A549 treated with RU486 at 1 μM for 4 hours (cell line): ENCODE measurements at places on chromosomes 6 and 20. TPM values are rescaled to one million over a fixed set of nuclear protein-coding genes. Genes with fewer than 3 reads are reported as not detected.

The SPATA25 gene
- 0.23 to 0.87 TPM (median 0.66 TPM) in 5 replicates for total RNA-seq

The MOCS1 gene
- 1.0 to 1.8 TPM (median 1.6 TPM) in 5 replicates for total RNA-seq

The TAGAP gene
- total RNA-seq = not detected in 5 replicates

The HRH3 gene
- total RNA-seq = not detected in 5 replicates

The PSORS1C2 gene
- not detected in 5 replicates for total RNA-seq

The GRIK2 gene
- total RNA-seq = 0.19 to 0.41 TPM (median 0.28 TPM) in 5 replicates

The BHLHE23 gene
- total RNA-seq = not detected in 5 replicates

The ZNF184 gene
- total RNA-seq = 2.2 to 3.0 TPM (median 2.8 TPM) in 5 replicates

The RPS6KA2 gene
- 0.07 to 0.46 TPM (median 0.08 TPM) in 5 replicates for total RNA-seq

The RAMACL gene
- 0.09 to 0.18 TPM in 2 of 5 replicates, not detected in the others for total RNA-seq

The GJA1 gene
- 50.3 to 83.3 TPM (median 81.3 TPM) in 5 replicates for total RNA-seq

The LY6G6D gene
- total RNA-seq = not detected in 5 replicates

The CUL7 gene
- 5.9 to 8.0 TPM (median 7.1 TPM) in 5 replicates for total RNA-seq

The SMLR1 gene
- total RNA-seq = not detected in 5 replicates

The LPIN3 gene
- 7.5 to 12.1 TPM (median 8.4 TPM) in 5 replicates for total RNA-seq

The GSTA3 gene
- total RNA-seq = not detected in 5 replicates

The AVP gene
- not detected in 5 replicates for total RNA-seq

The PPP1R16B gene
- total RNA-seq = 0.06 to 0.27 TPM (median 0.16 TPM) in 5 replicates

The SYNJ2 gene
- 51.8 to 64.8 TPM (median 63.7 TPM) in 5 replicates for total RNA-seq

The DAAM2 gene
- not detected in 5 replicates for total RNA-seq

The PRICKLE4 gene
- total RNA-seq = 0.61 to 1.3 TPM (median 0.63 TPM) in 3 of 5 replicates, not detected in the others

The PRR18 gene
- total RNA-seq = 0.16 to 0.27 TPM (median 0.23 TPM) in 4 of 5 replicates, not detected in the other

The HLA-DMA gene
- 2.7 to 3.1 TPM (median 3.0 TPM) in 5 replicates for total RNA-seq

The EMILIN3 gene
- total RNA-seq = 0.25 to 0.49 TPM (median 0.40 TPM) in 5 replicates

The SLC52A3 gene
- 0.34 to 0.69 TPM (median 0.55 TPM) in 5 replicates for total RNA-seq

The AHI1 gene
- total RNA-seq = 6.3 to 10.1 TPM (median 9.5 TPM) in 5 replicates

The HLA-DRA gene
- total RNA-seq = not detected in 5 replicates

The CNR1 gene
- 0.30 to 0.66 TPM (median 0.55 TPM) in 5 replicates for total RNA-seq

The CYP24A1 gene
- total RNA-seq = 175 to 430 TPM (median 409 TPM) in 5 replicates

The TPD52L1 gene
- 43.8 to 50.6 TPM (median 47.9 TPM) in 5 replicates for total RNA-seq

The PARD6B gene
- total RNA-seq = 1.6 to 3.1 TPM (median 2.4 TPM) in 5 replicates
